ENCODE measurements at places on chromosomes 5 and 9.

DNA sequence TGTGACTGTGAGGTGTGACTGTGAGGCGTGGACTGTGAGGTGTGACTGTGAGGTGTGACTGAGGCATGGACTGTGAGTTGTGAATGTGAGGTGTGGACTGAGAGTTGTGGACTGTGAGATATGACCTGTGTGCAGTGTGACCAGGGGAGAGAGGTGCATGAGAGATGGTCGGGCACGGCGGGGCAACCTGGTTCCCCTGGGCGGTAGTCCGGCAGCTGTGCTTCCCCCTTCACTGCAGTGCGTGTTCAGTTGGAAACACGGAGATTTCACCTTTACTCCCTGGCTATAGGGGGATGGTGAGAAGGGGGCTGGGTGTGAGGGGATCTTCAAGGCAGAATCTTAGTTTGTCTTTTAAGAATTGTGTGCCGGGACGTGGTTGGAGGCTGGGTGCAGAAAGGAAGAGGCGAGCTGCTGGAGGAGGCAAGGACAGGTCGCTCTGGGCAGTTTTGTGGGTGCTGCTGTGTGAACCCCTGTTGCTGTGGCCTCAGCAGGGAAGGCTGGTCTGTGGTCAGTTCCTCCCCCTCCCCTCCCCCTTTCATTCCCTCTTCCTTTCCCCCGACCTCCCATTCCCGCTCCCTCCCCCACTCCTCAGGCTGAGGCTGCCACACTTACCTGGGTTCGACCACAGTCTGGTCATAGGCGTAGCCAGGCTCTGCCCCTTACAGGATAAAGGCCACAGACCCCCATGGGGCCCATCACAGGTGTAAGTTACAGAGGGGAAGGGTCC is 39.3 kb downstream of the CEP72 start:
- no peak for DNase-seq

DNA sequence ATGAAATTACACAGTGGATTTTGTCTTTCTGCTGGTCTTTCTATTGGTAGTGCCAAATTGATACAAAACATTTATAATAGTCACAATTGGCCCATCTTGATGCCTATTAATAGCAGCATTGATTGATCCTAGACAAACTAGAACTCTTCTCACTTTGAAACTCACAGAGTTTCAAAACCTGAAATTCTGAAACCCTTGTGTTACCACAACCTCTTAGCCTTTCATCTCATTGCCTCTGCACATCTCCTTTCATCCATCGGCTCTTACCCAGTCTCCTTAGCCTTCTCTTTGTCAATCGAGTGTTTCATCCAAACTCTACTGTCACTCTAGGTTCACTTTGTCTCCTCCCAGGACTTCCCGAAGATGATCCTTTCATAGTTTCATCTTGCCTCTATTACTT is 22.1 kb downstream of the PLPPR1 start:
- no peak for DNase-seq

- no peak for DNase-seq
Observed at GRCh38 chr5:172365948-172366608, 82.5 kb upstream of the UBTD2 start.

DNA sequence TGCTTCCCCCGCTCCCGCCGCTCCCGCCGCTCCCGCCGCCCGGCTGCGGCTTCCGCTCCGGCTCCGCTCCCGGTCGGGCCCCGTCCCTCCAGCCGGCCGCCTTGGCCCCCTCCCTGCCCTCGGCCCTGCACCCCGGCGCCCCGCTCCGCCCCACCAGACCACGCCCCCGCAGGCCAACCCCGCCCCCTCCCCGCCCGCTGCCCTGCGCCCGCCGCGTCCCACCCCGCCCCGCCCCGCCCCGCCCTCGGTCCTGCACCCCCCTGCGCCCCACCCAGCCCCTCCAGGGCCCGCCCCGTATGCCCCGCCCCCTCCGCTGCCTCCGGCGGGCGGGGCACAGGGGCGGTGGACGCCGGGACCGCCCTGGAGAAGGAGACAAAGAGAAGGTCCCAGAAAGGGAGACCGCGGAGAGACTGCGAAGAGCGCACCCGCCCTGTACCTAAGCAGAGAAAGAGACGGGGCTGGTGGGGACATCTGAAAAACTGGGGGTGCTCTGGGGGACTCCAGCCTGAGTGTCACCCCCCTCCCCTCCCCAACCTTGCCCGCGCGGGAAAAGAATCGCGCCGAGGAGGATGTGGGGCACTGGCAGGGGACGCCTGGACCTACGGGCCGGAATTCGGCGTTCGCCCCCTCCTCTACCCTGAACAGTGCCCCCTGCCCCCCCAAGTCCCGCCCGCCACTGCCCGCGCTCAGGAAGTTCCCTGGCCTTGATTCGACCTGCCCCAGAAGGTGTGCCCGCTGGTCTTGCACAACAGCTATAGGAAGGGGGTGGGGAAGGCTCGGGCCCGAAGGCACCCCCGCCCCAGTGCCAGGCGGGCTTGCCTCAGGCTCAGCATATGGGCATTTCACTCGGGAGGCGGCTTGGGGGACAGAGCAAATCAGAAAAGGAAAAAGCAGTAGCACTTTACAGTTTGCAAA is 42.8 kb upstream of the STXBP1 start:
- peak; percentile 93 for DNase-seq

DNA sequence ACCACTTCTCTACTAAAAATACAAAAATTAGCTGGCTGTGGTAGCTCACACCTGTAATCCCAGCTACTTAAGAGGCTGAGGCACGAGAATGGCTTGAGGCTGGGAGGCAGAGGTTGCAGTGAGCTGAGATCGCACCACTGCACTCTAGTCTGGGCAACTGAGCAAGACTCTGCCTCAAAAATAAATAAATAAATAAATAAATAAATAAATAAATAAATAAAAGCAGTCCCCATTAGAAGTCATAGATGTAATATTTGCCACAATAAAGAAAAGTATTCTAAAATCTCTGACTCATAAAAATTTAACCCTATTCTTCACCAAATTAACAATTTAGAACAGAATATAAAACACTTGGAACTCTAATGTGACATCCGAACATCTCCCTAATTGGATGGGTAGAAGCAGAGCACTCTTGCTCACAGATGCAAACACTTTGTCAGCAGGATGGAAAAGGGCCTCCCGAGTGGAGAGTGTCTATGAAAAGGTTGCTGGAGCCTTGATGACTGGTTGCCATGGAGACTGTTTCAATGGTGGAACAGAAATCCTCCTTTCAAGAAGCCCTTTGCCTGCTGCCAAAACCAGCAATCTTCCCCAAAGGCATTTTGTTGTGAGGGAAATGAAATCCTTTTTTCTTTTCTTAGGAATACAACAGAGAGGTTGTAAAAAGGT is 38.9 kb upstream of the TRAF1 start:
- DNase-seq: peak; percentile 54

GRCh38 chr5:103624035-103624480 is 61.5 kb upstream of the NUDT12 start:
- DNase-seq: no peak

Measured in tibial artery (tissue), 4 donors.